ENCODE measurements at places on chromosomes 12 and 14.

GRCh38 chr12:65139389-65139788 is 18.3 kb upstream of the WIF1 start:
- no peak for DNase-seq

DNA sequence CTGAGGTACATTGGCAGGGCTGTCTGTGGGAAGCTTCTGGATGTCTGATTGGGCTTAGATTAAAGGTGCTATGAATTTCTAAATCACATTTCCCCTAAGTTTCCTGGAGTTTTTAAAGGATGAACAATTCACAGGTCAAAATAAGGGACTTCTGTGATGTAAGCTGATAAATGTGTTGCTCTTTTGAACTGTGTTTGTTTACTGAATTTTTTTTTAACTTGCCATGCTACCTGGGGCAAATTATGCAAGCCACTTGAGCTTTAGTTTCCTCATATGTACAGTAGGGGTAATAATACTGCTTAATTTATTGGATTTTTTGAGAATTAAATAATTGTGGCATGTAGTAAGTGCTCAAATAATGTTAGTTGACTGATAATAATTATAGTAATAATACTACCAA is 52.8 kb upstream of the CCDC91 start:
- DNase-seq, result no peak

GRCh38 chr14:57987051-57987450 is 121.2 kb upstream of the SLC35F4 start:
- no peak for DNase-seq

GRCh38 chr14:37201724-37202123 is 4.0 kb downstream of the MIPOL1 start:
- DNase-seq, result no peak

DNA sequence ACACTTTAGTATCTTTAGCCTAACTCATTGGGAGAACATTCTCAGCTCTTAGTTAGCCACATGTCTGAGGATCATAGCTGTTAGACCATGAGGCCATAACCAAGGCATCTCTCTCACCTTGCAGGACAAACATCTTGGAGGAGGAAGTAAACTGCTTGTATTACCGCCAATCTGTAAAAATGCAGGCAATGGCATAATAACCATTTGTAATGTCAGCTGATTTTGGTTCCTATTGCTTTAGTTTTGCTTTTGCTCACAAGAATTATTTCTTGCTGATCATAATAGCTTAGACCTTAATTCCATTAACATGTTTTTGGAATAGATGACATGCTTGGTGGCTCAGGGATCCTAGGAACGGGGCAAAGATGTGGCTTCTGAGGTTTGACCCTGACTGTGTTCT is 16.4 kb upstream of the GSG1 start:
- no peak for DNase-seq

DNA sequence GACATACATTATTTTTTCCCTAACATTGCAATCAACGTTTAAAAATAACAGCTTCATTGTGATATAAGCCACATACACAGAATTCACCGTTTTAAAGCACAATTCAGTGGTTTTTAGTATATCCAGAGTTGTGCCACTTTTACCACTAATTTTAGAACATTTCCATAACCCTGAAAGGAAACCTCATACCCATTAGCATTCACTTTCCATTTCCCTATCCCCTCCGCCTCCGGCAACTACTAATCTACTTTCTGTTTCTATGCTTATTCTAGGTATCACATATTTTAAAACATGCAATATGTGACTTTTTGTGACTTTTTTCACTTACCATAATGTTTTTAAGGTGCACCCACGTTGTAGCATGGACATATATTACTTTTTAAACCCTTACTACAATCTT is 55.6 kb upstream of the ISM2 start:
- DNase-seq, result no peak

GRCh38 chr14:32430326-32430725 is 101.2 kb downstream of the AKAP6 start:
- DNase-seq, result no peak

DNA sequence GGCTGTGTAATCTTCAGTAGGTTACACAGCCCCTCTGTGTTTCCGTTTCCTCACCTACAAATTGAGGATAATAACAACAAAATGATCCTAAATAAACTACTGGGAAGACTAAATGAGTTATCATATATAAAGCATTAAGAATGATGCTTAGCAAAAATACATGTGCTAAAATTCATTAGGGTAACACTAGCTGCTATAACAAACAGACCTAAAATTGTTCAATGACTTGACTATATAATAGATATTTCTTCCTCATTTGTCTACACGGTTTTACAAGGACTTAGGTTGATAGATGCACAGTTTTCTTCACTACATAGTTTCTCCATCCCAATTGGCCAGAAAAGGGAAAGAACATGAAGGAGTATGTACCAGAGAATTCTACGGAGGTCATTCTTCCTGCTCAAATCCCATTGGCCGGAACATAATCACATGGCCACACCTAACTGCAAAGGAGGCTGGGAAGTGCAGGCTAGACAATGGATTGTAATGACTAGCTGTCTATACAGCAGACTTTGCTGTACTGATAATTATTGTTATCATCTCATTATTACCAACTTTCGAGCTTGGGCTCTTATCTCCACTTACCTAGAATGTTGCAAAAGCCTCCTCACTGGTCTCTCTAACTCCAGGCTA is 223.5 kb upstream of the NUDT4 start:
- DNase-seq, result no peak

- DNase-seq, result no peak
Observed at GRCh38 chr12:68236421-68237059, 10.9 kb upstream of the IL26 start.

- no peak for DNase-seq
Observed at GRCh38 chr14:67581643-67582042, 18.4 kb downstream of the PIGH start.

DNA sequence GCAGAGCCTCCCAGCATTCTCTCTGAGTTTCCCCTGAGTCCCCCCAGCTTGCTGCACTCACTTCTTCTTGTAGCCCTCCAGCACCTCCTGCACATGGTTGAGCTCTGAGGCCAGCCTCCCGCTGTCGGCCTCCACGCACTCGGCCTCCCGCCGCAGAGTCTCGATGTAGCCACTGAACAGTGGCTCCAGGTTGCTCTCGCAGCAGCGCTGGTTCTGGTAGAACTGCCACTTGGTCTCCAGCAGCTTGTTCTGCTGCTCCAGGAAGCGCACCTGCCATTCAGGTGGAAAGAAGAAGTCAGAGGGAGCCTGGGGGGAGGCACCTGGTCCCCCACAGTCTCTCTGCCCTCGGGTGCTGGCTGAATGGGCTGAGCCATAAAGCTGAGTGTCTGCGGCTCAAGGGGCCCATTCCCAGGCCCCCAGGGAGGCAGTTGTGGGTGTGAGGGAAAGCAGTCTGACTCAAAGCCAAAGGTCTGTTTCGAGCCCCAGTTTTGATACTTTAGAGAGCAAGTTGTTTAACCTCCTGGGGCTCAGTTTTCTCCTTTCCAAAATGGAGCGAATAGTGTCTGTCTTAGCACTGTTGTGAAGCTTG is 2.3 kb downstream of the KRT85 start:
- DNase-seq, result no peak

GRCh38 chr14:99884834-99885648 is 91.8 kb downstream of the EML1 start:
- DNase-seq, result peak; percentile 3

- DNase-seq, result no peak
Observed at GRCh38 chr14:47438650-47439140, 236.7 kb downstream of the MDGA2 start.

DNA sequence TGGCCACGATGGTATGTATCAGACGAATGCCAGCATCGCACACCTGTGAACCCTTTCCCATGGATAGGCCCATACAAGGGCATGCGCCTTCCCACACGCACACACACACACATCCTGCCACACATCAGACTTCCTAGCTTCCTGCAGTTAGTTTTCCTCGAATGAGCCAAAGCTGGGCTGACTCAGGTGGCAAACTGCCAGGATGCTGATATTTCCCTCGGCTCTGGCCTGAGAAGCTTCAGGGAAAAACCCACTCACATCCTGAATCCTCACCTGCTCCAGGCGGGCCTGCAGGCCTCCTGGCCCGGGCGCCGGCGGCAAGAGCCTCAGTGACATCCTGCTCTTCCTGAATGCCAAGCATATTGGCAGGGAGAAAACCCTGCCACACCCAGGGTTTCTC is 22.4 kb downstream of the CALM1 start:
- DNase-seq, result no peak

- DNase-seq, result no peak
Observed at GRCh38 chr14:104784846-104785707, 10.5 kb downstream of the AKT1 start.

- no peak for DNase-seq
Observed at GRCh38 chr14:45073231-45073879, 10.6 kb upstream of the PRPF39 start.

- no peak for DNase-seq
Observed at GRCh38 chr14:32900547-32900946, 38.1 kb upstream of the NPAS3 start.

DNA sequence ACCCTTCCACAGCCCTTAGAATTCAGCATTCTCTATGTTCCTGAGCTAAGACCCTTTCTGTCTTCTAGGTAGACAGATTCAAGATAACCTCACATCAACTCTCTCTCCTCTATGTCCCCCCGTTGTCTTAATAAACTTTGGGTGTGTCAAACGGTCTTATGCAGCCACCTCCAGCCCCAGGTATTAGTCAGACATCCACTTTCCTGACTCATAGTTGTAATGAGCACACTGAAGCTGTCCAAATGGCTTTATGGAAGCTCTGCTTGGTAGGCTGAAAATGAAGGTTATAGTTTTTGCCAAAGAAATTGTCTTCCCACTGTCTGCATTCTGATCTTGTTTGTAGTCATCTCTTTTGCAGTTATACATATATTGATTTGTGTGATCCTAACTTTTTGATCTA is 482.0 kb downstream of the RMST start:
- no peak for DNase-seq

GRCh38 chr12:103691063-103691462 is 104.0 kb downstream of the STAB2 start:
- no peak for DNase-seq

DNA sequence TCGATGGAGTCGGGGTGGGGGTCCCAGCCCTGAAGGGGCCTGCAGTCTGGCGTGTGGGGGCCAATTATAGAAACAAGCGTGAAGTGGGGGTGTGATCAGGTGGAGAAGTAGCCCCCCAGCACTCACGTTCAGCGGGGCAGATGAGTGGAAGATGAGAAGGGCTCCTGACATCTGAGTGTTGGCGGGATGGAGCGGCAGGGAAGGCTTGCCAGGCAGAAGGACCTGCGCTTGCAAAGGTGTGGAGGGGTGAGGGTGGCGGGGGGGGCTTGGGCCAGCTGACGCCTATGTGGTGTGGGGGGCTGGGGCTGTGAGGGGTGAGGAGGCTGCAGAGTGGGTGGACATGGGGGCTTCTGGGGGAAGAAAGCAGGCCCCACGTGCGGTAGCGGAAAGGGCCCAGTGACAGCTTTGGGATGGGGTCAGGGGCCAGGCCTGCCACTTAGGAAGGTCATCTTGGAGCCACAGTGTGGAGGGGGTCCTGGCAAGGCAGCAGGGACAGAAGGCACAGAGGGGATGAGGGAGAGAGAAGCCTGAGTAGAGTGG is 22.2 kb upstream of the BEGAIN start:
- no peak for DNase-seq

DNA sequence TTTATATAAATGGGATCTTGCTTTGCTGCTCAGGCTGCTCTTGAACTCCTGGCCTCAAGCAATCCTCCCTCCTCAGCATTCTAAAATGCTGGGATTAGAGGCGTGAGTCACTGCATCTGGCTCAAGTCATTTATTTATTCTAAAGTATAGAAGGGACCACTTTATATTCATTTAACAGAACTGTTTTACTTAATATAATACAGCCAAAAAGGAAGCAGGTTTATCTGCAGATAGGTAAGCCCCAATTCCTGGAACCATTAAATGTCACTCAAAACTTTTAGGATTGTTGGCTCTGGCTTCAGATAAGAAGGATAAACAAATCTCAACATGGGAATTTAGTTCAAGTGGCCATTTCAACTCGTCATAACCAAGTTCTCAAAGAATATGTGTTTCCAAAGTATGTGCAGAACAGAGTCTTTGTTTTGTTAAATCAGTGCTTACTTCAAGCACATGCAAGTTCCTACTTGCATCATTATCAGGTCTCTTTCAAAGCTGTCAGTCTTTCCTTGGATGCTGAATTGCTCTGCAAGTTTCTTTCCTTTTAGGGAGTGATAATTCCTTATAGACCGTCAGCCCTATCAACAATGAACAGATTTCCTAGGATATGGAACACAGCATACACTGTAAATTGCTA is 60.4 kb downstream of the KITLG start:
- DNase-seq, result no peak

GRCh38 chr12:30145684-30146032 is 361.9 kb upstream of the TMTC1 start:
- no peak for DNase-seq

GRCh38 chr12:51242876-51243275 is 4.2 kb downstream of the DAZAP2 start:
- DNase-seq, result peak; percentile 68

- no peak for DNase-seq
Observed at GRCh38 chr14:50964683-50965390, 20.6 kb upstream of the PYGL start.

DNA sequence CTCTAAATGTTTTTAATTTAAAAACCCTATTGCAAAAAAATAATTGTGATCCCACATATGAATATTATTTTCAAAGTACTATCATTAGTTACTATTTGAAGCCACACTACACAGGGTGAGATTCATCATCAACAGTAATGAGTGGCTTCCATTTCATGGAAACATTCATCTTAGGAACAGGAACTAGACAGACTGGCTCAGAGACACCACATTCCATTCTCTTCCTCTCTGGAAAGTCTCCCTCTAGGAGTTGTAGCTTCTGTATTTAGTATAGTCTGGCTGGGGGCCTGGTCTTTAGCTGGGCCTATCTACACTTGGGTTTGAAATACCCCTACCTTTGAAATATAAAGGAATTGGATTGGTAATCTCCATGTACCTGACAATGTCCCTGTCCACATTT is 6.2 kb upstream of the VDR start:
- no peak for DNase-seq

- DNase-seq, result no peak
Observed at GRCh38 chr12:52585946-52586345, 12.3 kb upstream of the KRT74 start.

- DNase-seq, result no peak
Observed at GRCh38 chr12:121543786-121544185, 37.0 kb downstream of the KDM2B start.

DNA sequence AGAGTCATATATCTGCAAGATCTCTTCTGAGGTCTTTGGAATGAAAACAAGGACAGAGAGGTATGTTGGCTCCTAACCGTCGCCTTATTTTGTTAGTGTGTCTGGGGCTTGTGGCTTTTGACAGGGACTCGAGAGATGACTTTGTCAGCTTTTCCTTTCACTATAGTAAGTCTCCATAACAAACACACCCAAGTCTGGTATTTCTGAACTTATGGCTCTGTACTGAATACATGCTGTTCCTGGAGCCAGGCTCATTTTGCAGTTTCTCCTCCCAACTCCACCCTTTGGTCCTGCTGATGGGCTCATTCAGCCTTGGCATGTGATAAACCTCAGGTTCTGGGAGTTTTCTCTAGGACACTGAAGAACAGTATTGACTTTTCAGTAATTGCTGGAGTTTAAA is 27.7 kb upstream of the TMED10 start:
- DNase-seq, result no peak
